Naive thymus-derived CD4-positive, alpha-beta T cell (primary cell): ENCODE measurements at places on chromosomes 6 and 20.

GRCh38 chr6:71038711-71039344 lies 82.0 kb upstream of the B3GAT2 start:
- no peak for DNase-seq

DNA sequence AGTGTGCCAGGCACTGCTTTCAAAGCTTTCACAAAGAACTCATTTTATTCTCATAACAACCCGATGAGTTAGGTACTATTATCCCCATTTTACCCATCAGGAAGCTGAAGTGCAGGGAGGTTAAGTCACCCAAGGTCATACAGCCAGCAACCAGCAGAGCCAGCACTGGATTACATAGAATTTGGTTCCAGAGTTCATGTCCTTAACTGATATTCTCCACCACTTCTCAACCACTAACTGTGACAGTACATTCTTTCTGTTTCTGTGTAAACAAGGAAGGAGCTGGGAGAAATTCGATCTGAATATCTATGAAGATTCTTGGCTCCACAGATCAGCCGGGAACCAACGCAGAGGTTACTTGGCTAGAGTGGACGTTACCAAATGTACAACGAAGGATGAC lies 98.0 kb downstream of the KIF16B start:
- no peak for DNase-seq

DNA sequence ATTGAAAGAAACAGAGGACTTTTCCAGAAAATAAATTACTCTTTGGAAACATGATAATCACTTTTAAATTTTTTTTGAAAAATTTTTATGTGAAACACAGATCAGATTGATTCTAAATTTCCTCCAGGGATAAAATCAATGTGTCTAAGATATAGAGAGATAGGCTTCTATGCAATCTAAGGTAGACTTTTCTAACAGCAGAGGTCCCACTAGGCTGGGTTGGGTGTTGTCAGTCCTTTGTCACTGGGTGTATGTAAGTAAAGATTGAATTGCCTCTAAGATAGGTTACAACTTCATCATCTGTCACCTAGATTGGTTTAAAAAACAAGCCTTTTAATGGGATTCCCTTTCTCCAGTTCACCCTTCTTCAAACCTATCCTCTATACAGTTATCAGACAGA lies 449.9 kb downstream of the DHX35 start:
- no peak for DNase-seq

DNA sequence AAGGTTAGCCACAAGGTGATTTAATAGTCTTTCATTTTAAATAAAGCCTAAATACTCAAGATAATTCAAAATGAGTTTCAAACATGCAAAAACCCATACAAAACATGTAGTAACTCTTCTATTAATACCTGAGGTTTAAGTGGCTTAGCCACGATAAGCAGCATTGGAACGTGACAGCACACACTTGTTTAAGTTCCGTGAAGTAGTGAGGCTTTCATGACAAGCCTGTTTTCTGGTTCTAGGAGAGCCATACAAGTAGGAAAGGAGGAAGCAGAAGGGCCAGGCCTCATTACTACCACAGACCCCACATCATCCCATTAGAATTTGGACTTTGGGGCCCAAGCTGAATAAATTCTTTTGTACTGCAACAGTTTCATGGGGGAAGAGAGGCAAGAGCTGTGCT lies 54.3 kb upstream of the PRND start:
- DNase-seq, result no peak

DNA sequence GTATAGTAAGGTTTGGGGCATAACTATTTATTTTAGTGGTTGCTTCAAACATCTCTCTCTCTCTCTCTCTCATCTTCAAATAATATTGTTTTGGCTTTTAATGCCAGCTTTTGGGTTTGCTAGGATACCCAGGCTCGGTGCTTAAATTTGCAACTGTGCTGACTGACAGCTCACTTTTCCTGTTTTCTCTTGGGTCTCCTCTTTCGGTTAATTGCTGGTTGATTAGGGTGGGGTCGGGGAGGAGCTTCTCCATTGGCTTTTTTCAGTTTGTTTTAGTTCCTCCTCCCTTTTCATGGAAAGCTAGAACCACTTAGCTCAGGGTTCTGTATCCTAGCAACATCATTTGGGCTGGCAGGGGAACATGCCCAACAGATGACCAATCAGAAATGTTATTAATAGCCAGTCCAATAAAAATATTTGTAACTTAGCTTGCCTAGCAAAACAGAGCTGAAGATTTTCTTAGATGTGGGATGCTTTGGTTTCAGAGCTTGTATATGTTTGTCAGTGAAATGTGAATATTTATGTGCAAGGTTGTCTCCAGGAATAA lies 11.3 kb downstream of the TFAP2B start:
- no peak for DNase-seq

DNA sequence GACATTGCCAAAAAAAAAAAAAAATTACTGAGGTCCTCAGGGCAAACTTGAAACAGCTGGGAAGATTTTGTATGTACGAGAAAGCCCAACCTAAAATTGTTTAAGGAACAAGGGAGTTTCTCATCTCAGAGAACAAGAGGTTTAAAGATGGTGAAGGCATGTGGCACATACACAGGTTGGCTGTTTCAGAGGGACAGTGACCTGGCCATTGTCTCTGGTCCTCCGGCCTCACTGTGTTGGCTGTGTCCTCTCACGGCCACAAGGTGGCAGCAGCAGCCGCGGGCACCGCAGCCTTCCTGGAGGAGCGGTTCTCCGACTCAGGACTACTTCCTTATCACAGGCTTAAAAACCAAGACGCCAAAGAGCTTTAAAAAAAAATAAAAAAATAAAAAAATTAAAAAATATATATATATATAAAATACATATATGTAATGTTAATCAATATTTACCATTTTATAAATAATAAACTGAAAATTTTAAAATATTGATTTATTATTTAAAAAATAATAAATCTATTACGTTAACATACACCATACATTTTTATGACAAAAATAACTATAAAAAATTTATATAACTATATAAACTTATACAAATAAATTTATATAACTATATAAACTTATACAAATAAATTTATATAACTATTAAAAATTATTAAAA lies 52.8 kb downstream of the GTF2H5 start:
- peak; percentile 52 for DNase-seq

DNA sequence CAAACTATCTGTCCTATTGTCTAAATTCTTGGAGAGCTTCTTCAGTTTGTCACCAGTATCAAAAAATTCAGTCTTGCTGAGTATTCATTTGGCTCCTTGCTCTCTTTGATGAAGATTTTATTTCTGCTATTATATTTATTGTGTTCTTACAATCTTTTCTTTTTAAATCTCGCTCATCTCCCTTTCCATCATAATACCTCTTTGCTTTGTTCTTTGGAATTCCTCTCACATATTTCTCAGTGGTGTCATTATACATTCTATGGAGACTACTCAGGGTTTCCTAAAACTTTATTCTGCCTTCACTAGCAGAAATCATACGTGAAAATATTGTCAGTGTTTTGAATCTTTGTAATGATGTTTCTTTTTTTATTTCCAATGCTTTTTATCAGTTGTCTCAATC lies 445.2 kb upstream of the ID4 start:
- no peak for DNase-seq
